Epithelial cell of proximal tubule (primary cell): ENCODE measurements at places on chromosomes 11 and 22. TPM values are rescaled to one million over a fixed set of nuclear protein-coding genes. Genes with fewer than 3 reads are reported as not detected.

SUSD2 gene
- total RNA-seq = 0.06 and 0.07 TPM in 2 replicates

CALCA gene
- 0.29 TPM in 1 of 2 replicates, not detected in the other for total RNA-seq

SAA2 gene
- total RNA-seq = 15.2 and 63.5 TPM in 2 replicates

APOA4 gene
- total RNA-seq = not detected in 2 replicates

APOL5 gene
- total RNA-seq = not detected in 2 replicates

C1QTNF5 gene
- 0.87 and 1.8 TPM in 2 replicates for total RNA-seq

CEND1 gene
- 0.14 TPM in 1 of 2 replicates, not detected in the other for total RNA-seq

P4HA3 gene
- 0.51 and 0.81 TPM in 2 replicates for total RNA-seq

GPR83 gene
- 0.07 and 0.12 TPM in 2 replicates for total RNA-seq

A4GALT gene
- total RNA-seq = 16.2 and 17.8 TPM in 2 replicates

OR11H1 gene
- total RNA-seq = not detected in 2 replicates

BLID gene
- 0.29 and 1.9 TPM in 2 replicates for total RNA-seq

NCR3LG1 gene
- 1.2 and 2.3 TPM in 2 replicates for total RNA-seq

CCDC73 gene
- total RNA-seq = not detected in 2 replicates

SLC22A24 gene
- total RNA-seq = not detected in 2 replicates

DCHS1 gene
- total RNA-seq = 1.2 and 1.8 TPM in 2 replicates

SYT9 gene
- total RNA-seq = 0.29 and 0.46 TPM in 2 replicates

NXF1 gene
- 49.4 and 56.3 TPM in 2 replicates for total RNA-seq

HEPN1 gene
- total RNA-seq = not detected in 2 replicates

MYEOV gene
- total RNA-seq = 8.6 and 14.9 TPM in 2 replicates

MOV10L1 gene
- 0.12 and 0.29 TPM in 2 replicates for total RNA-seq

GPR137 gene
- 16.3 and 24.8 TPM in 2 replicates for total RNA-seq

MYRF gene
- 7.6 and 25.0 TPM in 2 replicates for total RNA-seq

TRIM22 gene
- 8.2 and 18.9 TPM in 2 replicates for total RNA-seq

PGA4 gene
- not detected in 2 replicates for total RNA-seq

DTX4 gene
- total RNA-seq = 2.7 and 3.0 TPM in 2 replicates

PATE4 gene
- not detected in 2 replicates for total RNA-seq

OOSP4A gene
- not detected in 2 replicates for total RNA-seq

ANO5 gene
- 1.6 and 1.7 TPM in 2 replicates for total RNA-seq

MS4A3 gene
- total RNA-seq = not detected in 2 replicates

VWCE gene
- total RNA-seq = 0.65 and 3.5 TPM in 2 replicates

PKDREJ gene
- not detected in 2 replicates for total RNA-seq

CECR2 gene
- total RNA-seq = 2.5 and 3.7 TPM in 2 replicates

PRSS23 gene
- 64.2 and 77.2 TPM in 2 replicates for total RNA-seq

OR5AP2 gene
- total RNA-seq = not detected in 2 replicates
